Activated naive CD4-positive, alpha-beta T cell treated with Interleukin-2 at 50 U/mL for 16 hours (primary cell): ENCODE measurements at places on chromosomes 12 and 14.

DNA sequence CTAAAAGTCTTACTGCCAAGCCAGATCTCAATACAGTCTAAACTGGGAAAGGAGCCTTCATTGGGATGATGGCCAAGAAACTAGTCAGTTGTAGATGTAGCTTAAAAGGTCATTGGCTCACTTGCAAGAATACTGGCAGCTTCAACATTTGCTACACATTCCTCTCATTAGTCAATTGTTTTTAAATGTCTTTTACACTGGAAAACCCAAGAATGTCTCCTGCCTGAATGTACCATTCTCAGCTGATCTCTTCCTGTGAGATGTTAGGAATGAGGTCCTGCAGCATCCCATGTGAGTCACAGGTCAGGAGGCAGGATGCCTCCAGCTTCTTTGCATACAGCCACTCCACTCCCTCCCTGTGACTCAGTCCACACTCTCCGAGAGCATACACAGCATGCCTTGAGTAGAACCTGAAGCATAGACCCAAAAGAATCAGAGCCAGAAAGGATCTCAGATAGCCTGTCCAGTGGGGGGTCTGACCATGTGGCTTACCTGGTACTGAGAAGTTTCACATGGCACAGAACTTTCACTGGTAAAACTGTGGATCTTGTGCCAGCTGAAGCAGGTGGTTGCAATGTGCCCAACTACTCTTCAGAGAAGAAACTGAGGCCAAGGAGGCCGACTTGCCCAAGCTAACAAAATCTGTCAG, 56.0 kb upstream of the HECTD1 start:
- no peak for DNase-seq

DNA sequence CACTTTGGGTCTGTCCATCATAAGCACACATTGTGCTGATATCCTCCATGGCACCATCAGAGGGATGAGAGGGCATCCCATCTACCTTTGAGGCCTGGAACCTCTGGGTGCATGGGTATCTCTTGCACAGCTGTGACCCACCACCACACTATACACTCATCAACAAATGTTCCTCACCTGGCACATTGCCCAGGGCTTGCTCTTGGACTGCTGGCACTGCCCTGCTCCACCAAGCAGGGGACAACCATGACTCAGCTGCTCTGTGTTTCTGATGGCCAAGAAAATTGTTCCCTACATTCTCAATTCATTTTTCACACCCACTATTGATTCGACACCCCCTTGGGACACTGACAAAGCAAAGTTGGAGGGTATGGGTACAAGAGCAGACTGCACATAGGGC, 155.5 kb downstream of the PTPRO start:
- DNase-seq, result no peak

GRCh38 chr12:119082496-119082895, 96.2 kb upstream of the HSPB8 start:
- no peak for DNase-seq

GRCh38 chr12:43284486-43285158, 267.4 kb downstream of the ADAMTS20 start:
- DNase-seq, result no peak

DNA sequence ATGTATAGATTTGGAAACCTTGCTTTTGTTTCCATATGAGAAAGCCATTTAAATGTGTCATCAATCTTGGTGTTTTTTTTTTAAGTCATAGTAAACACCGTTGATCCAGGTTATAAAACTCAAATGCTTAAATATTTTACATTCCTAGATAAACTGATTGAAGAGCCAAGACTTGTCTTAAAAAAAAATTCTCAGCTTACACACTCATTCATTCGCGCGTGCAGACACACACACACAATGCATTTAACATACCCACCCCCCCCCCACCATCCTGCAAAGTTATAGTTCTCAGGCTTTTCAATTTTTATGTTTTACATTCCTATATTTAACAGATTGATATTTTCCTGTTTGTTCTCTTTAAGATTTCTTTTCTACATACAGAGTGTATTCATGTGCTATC, 536.4 kb downstream of the PRKD1 start:
- no peak for DNase-seq

DNA sequence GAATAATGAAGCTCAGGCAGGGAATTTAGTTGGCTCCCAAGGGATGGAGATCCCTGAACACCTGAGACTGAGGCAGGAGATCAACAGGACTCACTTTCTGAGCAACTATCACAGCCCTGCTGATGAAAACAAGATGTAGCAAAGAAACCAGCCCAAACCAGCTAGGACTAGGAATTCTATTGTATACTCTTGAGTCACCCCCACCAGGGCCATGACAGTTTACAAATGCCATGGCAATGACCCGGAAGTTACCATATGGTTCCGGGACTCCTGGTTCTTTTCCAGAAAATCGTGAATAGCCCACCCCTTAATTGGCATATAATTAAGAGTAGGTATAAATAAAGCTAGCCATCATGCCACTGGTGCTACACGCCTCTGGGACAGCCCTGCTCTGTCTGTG, 46.0 kb upstream of the OASL start:
- DNase-seq, result no peak

DNA sequence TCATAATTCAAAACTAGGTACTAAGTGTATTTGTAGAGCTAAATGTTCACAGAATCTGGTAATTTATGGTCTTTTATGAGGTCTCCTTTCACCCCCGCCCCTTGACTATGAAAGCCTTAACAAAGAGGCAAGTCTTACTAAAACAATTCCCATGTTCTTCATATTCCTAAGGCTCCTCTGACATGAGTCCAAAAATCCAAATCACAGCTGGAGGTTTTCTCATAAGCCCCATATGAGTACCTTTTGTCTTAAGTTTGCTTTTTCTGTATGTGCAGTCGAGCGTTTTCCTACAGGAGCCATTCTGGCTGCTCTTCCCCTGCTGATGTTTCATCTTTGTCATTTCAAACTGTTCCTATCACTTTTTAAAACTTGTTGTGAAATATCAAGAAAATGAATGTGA, 55.2 kb downstream of the SIX1 start:
- DNase-seq, result no peak

DNA sequence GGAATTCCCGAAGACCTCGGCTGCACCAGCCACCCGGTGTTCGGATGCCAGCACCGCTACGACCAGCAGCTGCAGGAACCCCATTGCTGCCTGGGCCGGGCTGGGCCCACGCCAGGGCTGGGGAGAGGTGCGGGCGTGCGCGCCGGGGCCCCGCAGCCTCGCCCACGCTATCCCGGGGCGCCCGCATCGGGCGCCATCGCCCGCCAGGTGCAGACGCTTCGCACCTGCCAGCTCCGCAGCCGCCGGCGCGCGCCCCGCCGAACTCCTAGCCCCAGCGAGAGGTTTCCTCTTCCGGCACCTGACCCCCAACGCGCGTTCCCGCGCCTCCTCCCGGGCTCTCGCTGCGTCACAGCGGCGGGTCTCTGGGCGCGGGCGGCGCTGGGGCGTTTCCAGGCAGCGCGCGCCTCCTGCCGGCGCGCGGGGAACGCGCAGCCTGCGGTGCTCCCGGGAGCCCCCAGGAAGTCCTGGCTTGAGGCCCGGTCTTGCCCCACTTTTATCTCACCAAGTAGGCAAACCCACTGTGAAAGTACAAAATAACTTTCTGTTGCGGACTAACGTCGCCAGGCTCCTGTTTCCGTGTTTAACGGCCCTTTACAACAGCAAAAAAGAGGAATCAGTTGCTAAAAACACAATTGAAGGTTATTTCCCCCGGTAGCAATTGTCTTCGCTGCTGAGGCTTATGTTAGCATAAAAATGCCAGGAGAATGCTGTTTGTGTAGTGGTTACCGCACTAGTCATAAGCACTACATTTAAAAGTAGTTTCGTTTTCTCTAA, at the start of gene TM7SF3:
Gene TM7SF3, minus strand, starts transcription at position 300 of the 774 bp plus-strand sequence. Its CDS starts 216 bp downstream, at position 84.
- DNase-seq, result peak; percentile 94

DNA sequence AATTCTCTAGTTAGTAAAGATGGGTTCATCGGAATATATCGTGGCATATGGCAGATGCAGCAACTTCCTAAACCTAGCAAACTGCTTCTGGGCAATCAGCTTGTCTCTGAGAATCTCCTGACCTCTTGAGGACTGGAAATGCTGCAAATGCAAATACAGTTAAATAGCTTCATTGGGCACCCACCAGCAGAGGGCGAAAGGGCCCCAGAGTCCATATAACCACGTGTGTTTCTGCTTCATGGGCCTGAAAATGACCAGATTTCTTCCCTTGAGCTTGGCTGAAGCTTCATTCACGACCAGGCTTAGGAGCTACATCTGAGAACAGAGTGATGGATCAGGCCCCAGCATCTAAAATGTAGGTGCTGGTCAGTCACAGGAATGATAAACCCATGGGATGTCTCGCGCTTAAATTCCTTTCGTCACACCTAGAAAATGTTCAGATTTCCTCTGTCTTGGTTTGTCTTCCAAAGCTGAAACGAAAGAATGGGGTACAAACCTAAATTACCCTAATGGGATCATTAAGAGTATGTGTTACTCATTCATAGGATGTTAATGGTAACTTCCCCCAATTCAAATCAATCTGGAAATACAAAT, 1482.5 kb upstream of the TMEM132C start:
- DNase-seq, result peak; percentile 49

DNA sequence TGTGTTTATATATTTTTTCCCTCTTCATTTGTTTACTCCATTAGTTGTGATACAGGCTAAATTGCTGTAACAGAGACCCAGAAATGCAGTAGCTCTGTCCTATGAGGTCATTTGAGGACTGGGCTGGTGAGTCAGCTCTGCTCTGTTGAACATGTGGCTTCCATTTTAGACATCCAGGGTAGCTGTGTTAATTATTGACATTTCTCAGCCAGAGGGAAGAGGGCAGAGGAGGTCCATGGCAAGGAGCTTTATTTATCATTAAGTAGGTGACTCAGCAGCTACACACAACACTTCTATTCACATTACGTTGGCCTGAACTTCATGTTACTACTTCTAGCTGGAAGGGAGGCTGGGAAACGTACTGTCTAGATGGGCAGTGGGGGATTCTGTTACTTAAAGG, 85.4 kb downstream of the PTCSC3 start:
- no peak for DNase-seq

DNA sequence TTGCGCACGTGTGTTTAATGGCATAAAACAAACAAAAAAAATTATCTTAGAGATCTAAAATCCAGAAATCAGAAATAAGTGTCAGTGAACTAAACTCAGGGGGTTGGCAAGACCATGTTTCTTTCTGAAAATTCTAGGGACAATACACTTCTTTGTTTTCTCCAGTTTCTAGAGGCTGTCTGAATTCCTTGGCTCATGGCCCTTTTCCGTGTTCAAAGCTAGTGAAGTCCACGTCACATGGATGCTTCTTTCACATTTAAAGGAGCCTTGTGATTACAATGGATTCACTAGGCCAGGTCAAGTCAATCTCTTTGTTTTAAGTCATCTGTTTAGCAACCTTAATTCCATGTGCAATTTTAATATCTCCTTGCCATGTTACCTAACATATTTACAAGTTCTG, 22.4 kb downstream of the SLCO1B3 start:
- no peak for DNase-seq

DNA sequence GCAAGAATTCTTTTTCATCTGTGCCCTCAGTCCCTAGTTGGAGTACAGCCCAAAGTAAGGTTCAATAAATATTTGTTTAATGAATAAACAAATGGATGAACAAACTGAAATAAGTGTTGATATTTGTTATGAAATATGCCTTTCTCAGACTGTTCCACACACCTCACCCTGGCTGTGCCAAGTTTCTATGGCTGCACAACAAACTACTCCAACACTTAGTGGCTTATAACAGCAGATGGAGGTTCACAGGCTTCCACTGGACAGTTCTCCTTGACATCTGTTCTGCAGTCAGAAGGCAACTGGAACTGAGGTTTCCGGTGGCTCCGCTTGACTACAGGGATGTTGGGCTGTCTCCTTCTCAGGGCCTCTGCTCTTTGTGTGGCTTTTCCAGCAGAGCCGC, 197.1 kb downstream of the RGS6 start:
- DNase-seq, result no peak

- no peak for DNase-seq
Observed at GRCh38 chr12:22467190-22467589, 77.2 kb downstream of the C2CD5 start.

DNA sequence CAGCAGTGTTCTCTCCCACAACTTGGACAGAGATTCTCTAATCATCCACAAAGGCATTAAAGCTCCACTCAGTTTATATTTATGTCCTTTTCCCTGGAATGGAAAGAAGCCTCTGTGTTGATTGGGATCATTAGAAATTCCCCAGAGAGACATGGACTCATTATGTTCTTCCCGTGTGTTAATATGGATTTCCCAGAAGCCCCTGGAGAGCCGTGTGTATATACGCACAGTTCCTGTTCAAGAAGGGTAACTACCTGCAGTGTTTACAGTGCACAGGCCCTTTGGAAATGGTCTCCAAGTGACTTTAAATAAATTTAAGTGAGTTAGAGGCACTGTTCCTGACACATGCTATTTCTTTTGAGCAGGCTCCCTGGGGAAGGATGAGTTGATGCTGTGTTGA, 428.0 kb upstream of the TMTC1 start:
- no peak for DNase-seq

DNA sequence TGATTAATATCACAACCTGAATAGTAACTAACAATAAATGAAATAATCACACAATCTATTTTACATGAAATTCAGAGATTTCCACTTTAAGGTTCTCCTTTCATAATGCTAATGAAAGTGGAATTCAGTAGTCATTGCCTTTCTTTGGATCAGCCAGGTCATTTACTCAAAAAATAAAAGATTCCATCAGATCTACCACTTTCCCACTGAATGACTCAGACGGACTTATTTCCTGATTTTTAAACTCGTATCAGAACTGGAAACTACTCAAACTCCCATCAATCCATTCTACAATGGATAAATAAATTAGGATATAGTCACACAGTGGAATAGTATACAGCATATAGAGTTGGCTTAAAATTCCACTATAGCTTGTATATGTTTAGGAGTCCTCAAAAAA, 237.1 kb downstream of the MED13L start:
- no peak for DNase-seq

DNA sequence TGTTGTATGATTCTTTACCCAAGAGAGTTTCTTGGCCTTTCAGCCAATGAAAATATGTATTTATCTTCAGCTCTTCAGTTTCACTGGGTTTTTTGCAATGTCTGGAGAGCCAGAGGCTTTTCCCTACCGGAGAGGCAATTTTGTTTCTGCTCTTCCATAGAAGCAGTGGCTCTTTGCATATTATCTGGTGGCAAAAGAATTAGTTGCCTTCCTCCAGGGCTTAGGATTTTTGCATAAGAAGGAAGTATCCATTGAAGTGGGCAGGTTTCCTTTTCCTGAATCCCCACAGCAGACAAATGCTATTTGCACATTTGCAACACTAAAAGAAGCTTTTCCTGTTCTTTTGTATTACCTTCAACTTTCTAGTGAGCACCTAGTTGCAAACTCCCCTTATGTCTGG, 75.2 kb downstream of the NTS start:
- DNase-seq, result no peak

GRCh38 chr14:78341827-78342389, 171.7 kb downstream of the NRXN3 start:
- DNase-seq, result no peak

- no peak for DNase-seq
Observed at GRCh38 chr12:112005419-112006395, 7.3 kb downstream of the TMEM116 start.
